ENCODE measurements at places on chromosomes 2 and 18. TPM values are rescaled to one million over a fixed set of nuclear protein-coding genes. Genes with fewer than 3 reads are reported as not detected.

TRIM43 gene
- not detected for total RNA-seq

MSH6 gene
- 173 TPM for total RNA-seq

GPAT2 gene
- total RNA-seq = 36.3 TPM

DNA sequence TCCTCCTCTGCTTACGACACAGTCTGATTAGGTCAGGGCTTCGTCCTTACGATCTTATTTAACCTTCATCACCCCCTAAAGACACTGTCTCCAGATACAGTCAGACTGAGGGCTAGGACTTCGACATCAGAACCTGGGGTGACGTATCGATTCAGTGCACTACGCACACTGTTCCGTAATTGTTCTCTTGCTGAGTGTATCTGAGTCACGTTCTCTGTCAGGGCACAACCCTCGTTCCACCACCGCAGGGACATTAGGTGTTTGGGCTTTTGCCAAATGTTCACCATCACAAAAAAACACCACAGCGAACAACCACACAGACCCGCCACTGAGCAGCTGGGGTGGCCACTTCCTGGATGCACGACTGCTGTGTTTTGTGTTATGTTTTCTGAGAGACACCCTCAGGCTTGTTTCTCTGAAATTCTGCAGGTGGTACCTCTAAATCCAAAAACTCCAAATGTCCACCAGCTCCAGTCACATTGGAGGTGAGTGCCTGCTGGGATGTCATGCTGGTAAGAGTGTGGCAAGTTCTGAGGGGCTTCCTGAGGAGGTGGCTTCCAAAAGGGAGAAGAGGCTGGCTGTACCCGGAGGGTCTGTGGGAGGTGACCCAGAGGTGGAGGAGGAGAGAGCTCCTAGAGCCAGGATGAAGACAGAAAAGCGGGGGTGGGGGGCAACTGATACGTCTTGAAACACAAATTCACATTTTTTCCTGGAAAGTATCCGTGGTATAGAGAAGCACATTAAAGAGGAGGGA, 66.6 kb downstream of the ADNP2 start:
- DNase-seq = peak; percentile 52

GRCh38 chr2:48049371-48049770, 143.1 kb upstream of the FBXO11 start:
- DNase-seq = no peak

- no peak for DNase-seq
These were observed 427.9 kb downstream of the PLCL1 start for GRCh38 chr2:198232281-198232680.
